Frontal cortex (tissue), 4 donors: ENCODE measurements at places on chromosomes 16 and 17.

DNA sequence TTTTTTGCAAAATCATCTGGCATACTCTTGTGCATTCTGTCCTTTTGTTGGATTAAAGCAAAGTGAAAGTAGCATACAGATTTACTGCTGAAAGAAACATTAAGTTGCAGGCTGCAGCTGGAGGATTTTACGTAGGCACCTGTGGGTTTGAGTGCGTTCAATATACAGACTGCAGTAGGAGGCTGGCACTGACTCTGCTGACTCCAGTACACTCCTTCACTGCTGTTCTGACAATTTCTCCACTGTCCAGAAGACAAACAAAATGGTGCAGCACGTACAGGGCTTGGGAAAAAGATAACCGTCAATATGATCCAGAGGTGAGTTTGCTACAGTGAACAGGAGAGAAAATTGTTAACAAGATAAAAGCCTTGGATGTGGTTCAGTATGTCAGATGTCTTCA, 73.3 kb downstream of the TANC2 start:
- no peak for DNase-seq

GRCh38 chr17:44779211-44780025, 20.6 kb downstream of the ADAM11 start:
- peak; percentile 77 for DNase-seq

- peak; percentile 61 for DNase-seq
Measured at GRCh38 chr17:79036596-79036995, 12.6 kb downstream of the C1QTNF1 start.

- no peak for DNase-seq
Measured at GRCh38 chr16:72530434-72530833, 358.5 kb upstream of the PMFBP1 start.

DNA sequence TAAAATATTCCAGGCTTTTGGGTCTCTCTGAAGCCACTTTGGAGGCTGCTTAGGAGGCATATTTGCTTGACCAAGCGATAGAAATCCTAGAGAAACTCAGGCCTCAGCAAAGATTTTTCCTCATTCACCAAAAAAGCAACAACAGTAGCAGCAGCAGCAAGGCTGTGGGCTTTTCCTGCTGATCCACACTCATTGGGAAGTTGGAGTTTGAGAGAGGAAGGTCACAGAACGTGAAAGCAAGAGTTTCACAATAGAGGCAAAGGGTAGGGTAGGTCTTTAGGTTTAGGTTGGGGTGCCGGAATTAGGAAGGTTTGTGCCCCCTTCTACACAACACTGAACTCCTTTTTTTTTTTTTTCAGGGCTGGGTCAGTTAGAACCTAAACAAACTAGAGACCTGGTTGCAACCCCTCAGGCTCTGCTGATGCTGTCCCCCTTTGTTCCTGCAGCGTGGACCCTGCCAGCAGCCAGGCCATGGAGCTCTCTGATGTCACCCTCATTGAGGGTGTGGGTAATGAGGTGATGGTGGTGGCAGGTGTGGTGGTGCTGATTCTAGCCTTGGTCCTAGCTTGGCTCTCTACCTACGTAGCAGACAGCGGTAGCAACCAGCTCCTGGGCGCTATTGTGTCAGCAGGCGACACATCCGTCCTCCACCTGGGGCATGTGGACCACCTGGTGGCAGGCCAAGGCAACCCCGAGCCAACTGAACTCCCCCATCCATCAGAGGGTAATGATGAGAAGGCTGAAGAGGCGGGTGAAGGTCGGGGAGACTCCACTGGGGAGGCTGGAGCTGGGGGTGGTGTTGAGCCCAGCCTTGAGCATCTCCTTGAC, 2.0 kb downstream of the TMUB2 start:
- DNase-seq, result no peak

- DNase-seq, result peak; percentile 61
Measured at GRCh38 chr16:87702325-87702811, 63.4 kb downstream of the KLHDC4 start.

DNA sequence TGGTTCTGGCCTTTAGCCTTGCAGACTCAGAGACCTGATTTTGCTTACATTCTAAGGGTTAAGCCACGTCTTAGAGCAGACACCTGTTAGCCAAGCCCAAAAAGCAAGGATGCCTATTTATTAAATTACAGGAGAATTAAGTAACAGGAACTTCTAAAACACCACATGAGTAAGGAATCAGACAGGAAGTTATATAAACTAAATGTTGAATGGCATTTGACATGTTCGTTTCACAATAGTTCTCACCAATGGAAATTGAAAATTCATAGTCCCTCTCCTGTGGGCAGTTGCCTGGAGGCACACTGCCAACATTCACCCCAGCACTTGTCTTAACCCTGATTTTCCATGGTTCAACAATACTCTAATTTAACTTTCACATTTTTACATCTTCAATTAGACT, 9.0 kb downstream of the KRTAP9-7 start:
- DNase-seq, result no peak

- DNase-seq, result no peak
Measured at GRCh38 chr17:61478026-61478789, 26.0 kb downstream of the TBX4 start.

GRCh38 chr17:18017958-18018357, 21.0 kb downstream of the ATPAF2 start:
- no peak for DNase-seq

DNA sequence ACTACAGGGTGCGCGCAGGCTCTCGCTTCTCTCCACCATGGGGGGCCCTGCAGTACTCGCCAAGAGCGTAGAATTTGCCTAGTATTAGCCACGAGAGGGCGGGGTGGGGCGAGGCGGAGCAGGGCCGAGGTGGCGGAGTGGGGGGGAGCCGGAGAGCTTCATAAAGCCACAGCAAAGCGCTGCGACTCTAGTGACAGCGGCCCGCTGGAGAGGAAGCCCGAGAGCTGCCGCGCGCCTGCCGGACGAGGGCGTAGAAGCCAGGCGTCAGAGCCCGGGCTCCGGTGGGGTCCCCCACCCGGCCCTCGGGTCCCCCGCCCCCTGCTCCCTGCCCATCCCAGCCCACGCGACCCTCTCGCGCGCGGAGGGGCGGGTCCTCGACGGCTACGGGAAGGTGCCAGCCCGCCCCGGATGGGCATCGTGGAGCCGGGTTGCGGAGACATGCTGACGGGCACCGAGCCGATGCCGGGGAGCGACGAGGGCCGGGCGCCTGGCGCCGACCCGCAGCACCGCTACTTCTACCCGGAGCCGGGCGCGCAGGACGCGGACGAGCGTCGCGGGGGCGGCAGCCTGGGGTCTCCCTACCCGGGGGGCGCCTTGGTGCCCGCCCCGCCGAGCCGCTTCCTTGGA, at the start of gene TBX21:
Gene TBX21 (plus strand): TSS at position 190 of the 627 bp plus-strand sequence. CDS start 219 bp downstream, at position 409.
- DNase-seq, result peak; percentile 52

DNA sequence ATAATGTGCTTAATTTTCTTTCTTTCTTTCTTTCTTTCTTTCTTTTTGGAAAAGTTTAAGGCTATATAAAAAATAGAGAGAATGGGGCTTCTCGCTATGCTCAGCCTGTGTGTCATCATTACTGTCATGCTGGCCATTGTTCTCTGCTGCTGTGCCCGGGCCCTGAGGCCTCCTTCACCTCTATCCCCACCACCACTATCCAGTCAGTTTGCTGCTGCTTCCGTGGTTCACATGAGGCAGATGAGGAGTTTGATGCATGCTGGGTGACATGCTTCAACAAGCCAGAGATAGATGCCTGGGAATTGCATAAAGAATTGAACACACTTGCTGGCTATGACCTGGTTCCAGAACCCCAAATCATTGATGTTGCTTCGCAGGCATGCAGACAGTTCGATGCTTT, 36.3 kb downstream of the PITPNC1 start:
- no peak for DNase-seq

DNA sequence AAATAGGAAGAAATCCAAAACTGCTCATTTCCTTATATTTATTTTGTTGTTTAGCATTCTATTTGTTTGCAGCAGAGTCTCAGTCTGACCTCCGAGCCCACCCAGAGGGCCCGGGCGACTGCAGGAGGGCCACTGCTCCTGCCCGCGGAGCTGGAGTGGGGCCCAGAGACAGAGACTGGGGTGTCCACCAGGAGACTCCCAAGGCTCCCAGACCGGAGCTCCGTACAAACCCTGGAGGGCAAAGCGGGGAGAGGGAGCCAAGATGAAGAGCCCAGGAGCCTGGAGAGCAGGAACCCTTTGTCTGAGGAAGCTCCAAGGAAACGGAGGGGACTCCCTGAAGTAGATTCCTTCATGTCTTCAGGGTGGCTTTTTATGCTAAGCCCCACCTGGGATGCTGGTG, 57.9 kb downstream of the AXIN2 start:
- DNase-seq, result no peak

DNA sequence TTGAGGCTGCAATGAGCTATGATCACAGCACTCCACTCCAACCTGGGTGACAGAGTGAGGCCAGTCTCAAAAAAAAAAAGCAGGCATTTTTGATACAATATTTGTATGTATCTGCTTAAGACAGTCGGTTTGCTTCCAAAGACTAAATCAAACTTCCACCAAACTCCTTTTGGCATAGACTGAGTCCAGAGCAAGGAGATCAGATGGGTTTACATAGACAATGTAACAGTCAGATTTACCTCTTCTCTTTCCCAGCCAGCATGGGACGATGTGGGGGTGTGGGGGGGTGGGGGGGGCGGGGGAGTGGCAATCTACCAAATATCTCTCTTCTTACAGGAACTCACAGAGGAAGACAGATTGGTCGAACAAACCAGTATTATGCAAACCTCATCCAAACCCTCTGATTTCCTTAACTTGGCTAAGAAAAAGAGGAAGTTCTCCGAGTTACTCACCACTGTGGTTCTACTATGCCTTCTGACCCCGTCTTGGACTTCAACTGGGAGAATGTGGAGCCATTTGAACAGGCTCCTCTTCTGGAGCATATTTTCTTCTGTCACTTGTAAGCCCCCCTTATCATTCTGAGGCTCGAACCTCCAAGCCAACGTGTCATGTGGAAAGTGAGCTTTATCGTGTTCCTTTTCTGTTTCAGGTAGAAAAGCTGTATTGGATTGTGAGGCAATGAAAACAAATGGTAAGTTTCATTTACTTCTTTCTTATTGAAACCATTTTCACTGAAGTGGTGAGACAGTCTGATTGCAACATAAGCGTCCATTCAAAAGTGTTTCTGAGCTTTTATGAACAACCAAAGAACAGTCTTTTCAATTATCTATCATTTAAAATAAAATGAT, at the start of gene MILR1:
Gene MILR1 (plus strand): TSS at position 451 of the 848 bp plus-strand sequence. CDS start 54 bp downstream, at position 505.
- no peak for DNase-seq

- DNase-seq, result no peak
Measured at GRCh38 chr16:88730632-88731607, 24.6 kb downstream of the CTU2 start.

DNA sequence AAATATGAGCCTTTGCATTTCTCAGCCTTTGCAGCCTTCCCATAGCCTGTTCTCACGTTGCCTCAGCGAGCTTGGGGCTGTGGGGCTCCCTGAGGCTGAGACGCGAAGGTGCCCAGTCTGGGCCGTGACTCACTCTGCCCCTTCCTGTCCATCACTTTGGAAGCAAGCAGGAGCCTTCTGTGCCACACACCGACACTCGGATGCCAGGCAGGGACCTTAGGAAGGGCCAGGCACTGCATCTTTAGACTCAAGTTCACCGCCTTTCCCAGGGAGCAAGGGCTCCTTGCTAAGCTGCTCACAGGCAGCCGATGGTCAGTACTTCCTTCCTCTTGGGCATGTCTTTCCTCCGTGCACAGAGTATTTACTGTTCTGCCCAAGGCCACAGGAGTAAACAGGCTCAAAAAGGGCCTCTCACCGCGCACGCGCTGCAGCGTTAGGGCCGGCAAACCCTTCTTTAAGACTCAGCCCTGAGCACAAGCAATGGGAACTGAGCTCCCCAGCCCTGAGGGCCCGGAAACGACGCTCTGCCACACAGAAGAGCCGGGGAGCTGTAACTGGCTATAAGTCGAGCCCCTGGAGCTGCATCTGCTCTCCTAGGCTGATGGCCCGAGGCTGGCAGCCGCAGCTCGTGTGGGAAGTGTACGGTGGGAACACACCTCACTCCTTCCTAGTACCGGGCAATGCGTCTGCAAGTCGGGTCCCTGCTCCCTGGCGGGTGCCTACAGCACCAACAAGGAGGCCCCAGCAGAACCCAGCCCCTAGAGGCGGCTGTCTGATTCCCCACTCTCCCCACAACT, 7.2 kb downstream of the TIMM22 start:
- DNase-seq, result no peak

GRCh38 chr17:80270836-80271235, 10.2 kb downstream of the RNF213 start:
- DNase-seq, result no peak

DNA sequence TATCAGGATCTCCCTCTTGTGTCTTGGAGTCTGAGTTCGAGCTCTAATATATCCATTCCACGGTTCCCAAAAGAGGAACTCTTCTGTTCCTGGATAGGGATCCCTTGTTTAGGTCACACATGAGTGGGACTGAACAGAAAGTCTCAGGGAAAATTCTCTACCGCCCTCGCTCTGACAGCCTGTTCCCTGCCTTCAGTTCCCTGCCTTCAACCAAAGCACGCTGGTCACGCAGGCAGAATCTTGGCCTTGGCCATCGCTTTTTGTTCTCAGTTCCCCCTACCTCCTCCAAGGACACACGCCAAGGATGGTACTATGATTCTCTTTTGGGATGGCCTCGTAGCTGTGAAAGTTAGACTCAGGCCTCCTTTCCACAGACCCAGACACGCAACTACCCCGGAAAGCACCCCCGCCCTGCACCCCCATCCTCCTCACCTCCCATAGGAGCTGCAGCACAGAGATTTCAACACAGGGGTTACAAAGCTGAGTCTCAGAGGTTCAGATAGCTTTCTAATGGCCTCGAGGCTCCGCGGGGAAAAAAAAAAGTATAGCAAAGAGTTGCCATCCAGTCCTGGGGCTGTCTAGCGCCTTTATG, 1.5 kb upstream of the SHISA6 start:
- DNase-seq, result no peak

GRCh38 chr16:89100601-89101302, 7.1 kb downstream of the ACSF3 start:
- no peak for DNase-seq

DNA sequence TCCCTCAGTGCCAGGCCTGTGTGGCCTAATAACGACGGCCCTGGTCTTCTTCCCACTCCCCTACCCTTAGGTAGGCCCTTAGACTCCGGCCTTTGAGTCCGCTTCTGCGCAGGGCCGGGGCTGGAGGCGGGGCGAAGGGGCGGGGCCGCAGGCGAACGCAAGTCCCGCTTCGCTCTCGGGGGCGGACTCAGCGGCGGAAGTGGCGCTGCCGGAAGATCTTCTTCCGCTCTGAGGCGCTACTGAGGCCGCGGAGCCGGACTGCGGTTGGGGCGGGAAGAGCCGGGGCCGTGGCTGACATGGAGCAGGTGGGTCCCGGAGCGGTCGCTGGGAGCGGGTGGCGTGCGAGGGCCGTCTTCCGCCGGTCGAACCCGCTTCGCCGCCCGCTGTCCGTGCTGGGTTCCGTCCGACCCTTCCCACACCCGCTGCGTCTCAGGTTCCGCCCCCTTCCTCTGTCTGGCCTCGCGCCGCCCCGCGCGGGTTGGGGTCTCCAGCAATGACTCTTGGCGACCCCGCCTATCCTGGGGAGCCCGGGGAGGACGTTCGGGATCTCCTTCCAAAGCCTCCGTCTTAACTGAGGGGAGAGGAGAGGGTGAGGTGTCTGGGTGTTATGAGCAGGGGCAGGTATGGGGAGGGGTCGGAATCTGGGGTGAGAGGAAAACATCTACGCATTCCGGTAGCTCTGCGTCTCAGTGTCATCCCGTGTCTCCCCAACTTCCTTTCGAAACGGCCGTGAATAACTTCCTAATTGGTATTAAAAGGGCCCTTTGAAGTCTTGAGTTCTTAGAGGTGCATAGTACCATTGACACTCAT, at the start of gene STARD3:
Gene STARD3 (plus strand): TSS at position 218 of the 810 bp plus-strand sequence. CDS start 16,388 bp downstream, outside the sequence.
- peak; percentile 91 for DNase-seq

- no peak for DNase-seq
Measured at GRCh38 chr17:76943781-76944213, 75.6 kb downstream of the MGAT5B start.

GRCh38 chr17:6524520-6524919, 31.8 kb downstream of the PITPNM3 start:
- DNase-seq, result no peak

- no peak for DNase-seq
Measured at GRCh38 chr17:36510636-36511035, 24.0 kb downstream of the MYO19 start.
